ENCODE measurements at places on chromosomes 5 and 9.

DNA sequence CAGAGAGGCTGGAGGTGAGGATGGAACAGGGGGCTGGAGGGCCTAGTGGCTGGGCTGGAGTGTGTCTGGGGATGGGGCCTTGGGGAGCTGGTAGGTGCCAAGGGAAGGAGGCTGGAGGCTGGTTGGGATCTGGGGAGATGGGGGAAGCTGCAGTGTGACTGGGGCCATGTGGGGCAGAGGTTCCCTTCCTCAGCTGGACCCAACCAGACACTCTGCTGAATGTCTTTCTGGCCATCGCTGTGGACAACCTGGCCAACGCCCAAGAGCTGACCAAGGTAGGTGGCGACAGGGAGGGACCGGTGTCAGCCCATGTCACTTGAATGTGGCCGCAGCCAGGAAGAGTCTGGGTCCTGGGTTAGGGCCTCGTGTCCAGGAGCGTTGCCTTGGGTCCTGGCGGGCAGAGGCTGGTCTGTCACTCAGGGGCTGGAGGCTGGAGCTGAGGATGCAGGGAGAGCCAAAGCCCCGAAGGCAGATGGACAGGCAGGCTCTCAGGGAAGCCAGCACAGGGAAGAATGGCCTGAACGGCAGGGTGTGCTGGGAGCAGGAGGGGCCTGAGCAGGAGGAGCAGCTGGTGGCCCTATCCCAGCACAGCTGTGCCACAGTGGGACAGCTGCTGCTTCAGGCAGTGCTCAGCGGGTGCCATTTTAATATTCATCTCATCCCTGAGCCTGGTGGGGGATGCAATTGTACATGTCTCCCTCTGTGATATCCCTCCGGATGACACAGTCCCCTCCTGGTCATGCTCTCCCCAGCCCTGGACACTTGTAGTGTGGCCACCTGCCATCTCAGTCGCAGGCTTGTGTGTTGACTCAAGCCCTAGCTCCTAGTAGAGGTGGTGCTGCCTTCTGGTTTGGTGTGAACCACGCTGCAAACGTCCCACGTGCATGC, 132.5 kb downstream of the CACNA1B start:
- no peak for DNase-seq

- DNase-seq: no peak
Observed at GRCh38 chr5:173178369-173178910, 34.1 kb downstream of the BNIP1 start.

DNA sequence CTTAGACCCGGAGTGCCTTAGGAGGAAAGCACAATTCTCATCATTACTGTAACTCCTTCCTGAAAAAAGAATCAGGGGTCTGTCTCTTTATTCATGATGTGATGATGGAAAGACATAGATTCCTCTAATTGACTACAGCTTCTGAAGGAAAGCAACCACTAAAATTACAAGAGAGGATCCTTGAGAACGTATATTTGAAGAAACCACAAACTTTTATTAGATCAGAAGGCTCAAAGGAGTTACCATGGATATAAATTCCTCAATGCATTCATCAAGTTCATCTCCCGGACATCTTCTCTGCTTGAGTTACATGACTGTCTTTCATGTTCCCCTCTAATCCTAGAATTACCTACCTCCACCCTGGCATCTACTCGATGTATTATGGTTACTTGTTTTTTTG, 104.1 kb upstream of the PAPPA start:
- DNase-seq: no peak

DNA sequence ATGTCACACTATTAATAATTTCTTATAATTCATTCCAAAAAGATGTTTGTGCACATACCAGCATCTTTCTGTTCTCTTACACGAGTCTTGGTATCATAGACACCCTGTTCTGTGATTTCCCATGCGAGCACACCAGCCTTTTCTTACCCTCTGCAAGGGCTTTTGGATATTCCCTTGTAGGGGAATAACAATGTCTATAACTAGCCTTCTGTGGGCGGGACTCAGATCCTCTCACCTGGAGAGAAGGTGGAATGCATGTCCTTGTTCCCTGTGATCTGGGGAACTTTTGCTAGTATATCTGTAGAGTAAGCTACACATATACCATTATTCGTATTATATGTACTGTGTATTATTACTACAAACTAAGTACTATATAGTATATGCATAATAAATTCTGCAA, 44.8 kb downstream of the EHMT1 start:
- DNase-seq: no peak

- DNase-seq: no peak
Observed at GRCh38 chr9:31500422-31500821, 884.0 kb upstream of the ACO1 start.

GRCh38 chr9:136996361-136997292, at the start of gene CLIC3:
TSS of gene CLIC3 (minus strand) at chr9:136996568. CDS start at chr9:136996543, 25 bp downstream.
- DNase-seq: peak; percentile 32

- no peak for DNase-seq
Observed at GRCh38 chr5:74625742-74626241, 14.7 kb downstream of the ENC1 start.

GRCh38 chr5:43769571-43770355, 166.8 kb downstream of the NNT start:
- DNase-seq: no peak

GRCh38 chr5:352639-353611, 31.4 kb downstream of the AHRR start:
- DNase-seq: no peak

DNA sequence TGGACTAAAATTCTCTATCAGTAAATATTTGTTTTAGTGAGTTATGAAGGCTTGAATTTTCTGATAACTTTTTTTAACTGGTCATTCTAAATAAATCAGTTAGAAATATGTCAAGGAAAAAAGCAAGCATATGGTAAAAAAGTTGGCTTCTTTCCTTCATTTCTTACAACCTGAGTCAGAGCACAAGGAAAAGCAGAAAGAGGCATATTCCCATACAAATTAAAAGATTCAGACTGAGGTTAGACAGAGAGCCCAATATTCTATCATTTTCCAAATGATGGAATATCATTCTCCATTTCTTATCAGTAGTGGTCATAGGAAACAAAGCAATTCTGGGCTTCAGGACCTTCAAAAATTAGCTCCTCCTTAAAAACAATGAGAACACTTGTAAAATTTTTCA, 732.1 kb downstream of the MAT2B start:
- DNase-seq: no peak

DNA sequence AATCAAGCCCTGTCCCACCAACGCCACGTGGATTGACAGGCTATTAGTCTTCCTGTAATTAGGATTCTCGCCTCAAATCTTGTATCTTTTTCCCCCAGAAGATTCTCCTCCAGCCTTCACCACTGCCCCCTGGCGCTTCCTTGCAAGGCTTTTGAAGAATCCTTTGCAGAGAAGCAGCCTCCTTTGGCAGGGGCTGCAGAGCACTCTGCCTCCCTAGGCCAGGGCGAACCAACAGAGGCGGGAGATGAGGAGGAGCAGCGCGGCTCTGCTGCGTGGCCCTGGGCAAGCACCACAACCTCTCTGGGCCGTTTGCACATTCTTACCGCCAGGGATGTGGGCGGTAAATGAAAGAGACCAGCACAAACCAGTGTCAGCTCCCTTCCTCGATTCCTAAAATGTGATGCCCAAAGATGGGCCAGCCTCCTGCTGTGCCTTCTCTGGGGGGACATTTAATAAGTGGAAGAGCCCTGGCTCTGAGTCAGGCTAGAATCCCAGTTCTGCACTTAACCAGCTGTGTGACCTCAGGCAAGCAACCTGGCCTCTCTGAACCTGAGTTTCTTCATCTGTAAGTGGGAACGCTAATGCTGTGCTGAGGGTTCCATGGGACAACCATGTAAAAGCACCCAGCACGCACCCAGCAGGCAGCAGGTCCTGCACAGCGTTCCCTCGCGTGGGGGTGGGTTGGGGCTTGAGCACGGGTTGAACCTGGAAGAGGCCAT, 128.6 kb downstream of the KCNIP1 start:
- DNase-seq: no peak

- DNase-seq: no peak
Observed at GRCh38 chr5:169494941-169495548, 88.5 kb upstream of the SPDL1 start.

- no peak for DNase-seq
Observed at GRCh38 chr9:127557998-127558546, 54.0 kb upstream of the STXBP1 start.

DNA sequence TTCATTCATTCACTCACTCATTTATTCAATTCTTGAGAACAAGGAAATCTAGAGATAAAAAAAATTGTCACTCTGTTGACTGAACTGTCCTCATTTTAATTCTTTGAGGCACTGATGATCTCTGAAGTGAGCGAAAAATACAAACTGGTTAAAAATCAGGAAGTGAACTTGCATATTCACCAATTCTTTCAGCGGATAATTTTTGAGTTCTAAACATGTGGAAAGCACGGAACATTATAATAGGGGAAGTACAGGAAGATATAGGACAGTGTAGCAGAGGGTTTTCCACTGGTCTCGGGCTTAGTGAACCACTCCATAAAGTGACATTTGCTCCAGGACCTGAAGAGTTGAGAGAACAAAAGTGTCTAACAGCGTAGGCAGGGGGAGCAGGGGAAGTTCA, 169.5 kb downstream of the TLR4 start:
- no peak for DNase-seq

GRCh38 chr9:33818167-33818846, 1.3 kb downstream of the UBE2R2 start:
- no peak for DNase-seq

DNA sequence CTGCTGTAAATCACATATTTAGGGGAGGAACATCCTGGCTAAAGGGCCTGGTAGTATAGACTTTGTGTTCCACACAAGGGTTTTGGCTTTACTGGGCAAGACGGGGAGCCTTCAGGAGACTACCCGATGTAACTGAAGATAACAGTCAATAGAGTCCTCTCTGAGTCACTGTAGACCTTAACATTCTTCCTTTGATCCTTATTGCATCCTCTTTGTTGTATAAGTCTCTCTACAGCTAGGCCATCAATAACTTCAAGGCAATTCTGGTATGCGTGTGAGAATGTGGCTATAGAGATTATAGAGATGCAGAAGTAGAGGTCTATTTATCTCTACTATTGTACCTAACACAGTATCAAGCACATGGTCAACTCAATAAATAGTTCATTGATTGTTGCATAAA, 67.3 kb upstream of the STK32A start:
- DNase-seq: no peak

- DNase-seq: no peak
Observed at GRCh38 chr5:110917161-110917875, 154.2 kb upstream of the TSLP start.

DNA sequence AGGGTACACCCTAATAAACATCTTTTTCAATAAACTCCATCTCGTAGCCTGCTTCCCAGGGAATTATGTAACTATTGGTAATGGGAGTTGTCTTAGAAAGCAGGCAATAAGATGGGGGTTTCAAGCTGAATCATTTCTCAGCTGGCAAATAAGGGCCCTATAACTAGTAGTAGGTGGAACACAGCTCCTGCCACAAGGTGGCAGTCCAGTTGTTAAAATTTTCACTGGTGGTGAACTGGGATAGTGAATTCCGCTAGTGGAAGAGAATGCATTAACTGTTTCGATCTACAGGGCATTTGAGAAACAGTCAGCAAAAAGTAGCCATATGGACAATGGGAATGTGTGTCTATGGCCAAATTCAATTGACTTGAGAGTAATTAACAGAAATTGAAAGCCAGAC, 27.7 kb downstream of the PCDHB15 start:
- DNase-seq: no peak

Measured in activated T-helper 1 cell treated with anti-CD3 and anti-CD28 coated beads, Interleukin-2, amount 50 U/mL, for 16 hours (primary cell).